CD4-positive, alpha-beta T cell (primary cell): ENCODE measurements at places on chromosomes 7 and 10.

DNA sequence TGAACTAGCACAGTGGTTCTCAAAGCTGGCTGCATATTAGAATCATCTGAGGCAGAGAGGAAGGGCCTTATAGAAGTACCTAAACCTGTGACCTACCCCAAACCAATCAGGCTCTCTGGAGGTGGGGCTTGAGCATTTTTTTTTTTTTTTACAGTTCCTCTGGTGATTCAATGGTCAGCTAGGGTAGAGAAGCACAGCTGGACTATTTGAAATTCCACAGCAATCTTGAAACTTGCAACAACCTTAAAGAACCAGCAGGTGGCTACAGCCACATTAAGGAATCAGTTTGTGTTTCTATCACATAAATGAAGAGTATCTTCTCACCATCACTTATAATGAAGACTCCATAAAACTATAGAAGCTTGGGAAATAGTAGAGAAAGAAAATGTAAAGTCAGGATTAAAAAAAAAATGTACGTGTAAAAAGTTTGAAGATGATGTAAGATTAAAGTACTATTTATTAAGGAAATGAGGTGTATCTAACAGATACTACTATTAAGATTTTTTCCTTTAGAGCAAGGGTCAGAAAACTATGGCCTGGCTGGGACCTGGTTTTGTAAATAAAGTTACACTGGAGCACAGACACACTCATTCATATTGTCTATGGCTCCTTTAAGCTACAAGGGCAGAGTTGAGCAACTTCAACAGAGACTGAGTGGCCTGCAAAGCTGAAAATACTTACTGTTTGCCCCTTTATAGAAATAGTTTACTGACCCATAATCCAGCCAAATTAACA lies 3.8 kb downstream of the RTKN2 start:
- no peaks in the 10 kb centered on the region for H3K36me3 ChIP-seq
- no peak overlapping the region for H3K4me3 ChIP-seq
- peaks cover 16% of the 10 kb centered on the region for H3K4me1 ChIP-seq
- no peaks in the 10 kb centered on the region for H3K27me3 ChIP-seq
- DNase-seq, result no peak

GRCh38 chr7:51077987-51078370 lies 238.6 kb downstream of the COBL start:
- DNase-seq, result no peak
- no peaks in the 10 kb centered on the region for H3K27me3 ChIP-seq
- H3K4me3 ChIP-seq, result no peak overlapping the region

- no peak for DNase-seq
- no peak overlapping the region for H3K4me3 ChIP-seq
- H3K4me1 ChIP-seq, result no peaks in the 10 kb centered on the region
Observed at GRCh38 chr7:15314922-15315321, 246.9 kb downstream of the AGMO start.

DNA sequence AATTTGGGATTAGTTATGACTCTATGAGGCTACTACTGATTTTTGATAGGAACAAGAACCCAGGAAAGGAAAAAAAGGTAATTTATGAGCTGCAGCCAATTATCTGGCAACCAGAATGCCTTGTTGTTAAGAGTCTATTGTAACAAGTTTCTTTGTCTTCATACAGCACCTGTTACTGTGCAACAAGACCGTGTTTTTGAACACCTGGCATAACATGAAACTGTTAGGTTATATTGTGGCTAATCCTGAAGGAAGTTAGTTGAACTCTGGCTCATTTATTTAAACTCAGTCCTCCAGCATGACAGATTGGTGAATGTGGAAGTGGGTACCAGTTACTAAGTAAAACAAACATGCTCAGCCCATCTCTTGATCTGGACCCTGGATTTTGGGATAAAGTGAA lies 33.0 kb downstream of the RALA start:
- no peaks in the 10 kb centered on the region for H3K4me1 ChIP-seq
- peaks cover 4% of the 10 kb centered on the region for H3K36me3 ChIP-seq
- no peaks in the 10 kb centered on the region for H3K27me3 ChIP-seq
- H3K27ac ChIP-seq, result no peak overlapping the region

DNA sequence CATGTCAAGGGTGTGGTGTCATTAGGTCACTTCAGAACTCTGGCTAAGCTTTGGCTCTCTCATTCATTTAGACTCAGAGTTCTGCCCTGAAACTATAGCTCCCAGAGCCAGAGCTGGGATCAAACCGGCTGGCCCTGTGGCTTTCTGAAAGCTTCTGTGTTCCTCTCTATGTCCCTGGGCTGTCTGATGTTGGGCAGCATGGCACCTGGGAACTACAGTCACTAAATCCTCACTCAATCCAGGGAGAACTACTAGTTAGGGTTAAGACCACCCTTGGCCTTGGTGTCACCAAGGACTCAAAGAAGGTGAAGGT lies 13.2 kb downstream of the ATG9B start:
- DNase-seq, result no peak
- peak overlapping the region; percentile 28 for H3K4me3 ChIP-seq
- H3K4me1 ChIP-seq, result peaks cover 98% of the 10 kb centered on the region
- no peaks in the 10 kb centered on the region for H3K27me3 ChIP-seq
- peak overlapping the region; percentile 37 for H3K27ac ChIP-seq

GRCh38 chr7:44757311-44757710 lies 8.7 kb downstream of the ZMIZ2 start:
- H3K4me1 ChIP-seq, result peaks cover 36% of the 10 kb centered on the region
- no peak overlapping the region for H3K27ac ChIP-seq
- DNase-seq, result no peak
- H3K4me3 ChIP-seq, result no peak overlapping the region
- peaks cover 59% of the 10 kb centered on the region for H3K36me3 ChIP-seq
- H3K27me3 ChIP-seq, result no peaks in the 10 kb centered on the region

GRCh38 chr7:22832401-22832800 lies 9.8 kb upstream of the TOMM7 start:
- H3K27me3 ChIP-seq, result peaks cover 8% of the 10 kb centered on the region
- DNase-seq, result no peak
- no peak overlapping the region for H3K27ac ChIP-seq
- no peak overlapping the region for H3K4me3 ChIP-seq
- H3K36me3 ChIP-seq, result no peaks in the 10 kb centered on the region
- no peaks in the 10 kb centered on the region for H3K4me1 ChIP-seq

DNA sequence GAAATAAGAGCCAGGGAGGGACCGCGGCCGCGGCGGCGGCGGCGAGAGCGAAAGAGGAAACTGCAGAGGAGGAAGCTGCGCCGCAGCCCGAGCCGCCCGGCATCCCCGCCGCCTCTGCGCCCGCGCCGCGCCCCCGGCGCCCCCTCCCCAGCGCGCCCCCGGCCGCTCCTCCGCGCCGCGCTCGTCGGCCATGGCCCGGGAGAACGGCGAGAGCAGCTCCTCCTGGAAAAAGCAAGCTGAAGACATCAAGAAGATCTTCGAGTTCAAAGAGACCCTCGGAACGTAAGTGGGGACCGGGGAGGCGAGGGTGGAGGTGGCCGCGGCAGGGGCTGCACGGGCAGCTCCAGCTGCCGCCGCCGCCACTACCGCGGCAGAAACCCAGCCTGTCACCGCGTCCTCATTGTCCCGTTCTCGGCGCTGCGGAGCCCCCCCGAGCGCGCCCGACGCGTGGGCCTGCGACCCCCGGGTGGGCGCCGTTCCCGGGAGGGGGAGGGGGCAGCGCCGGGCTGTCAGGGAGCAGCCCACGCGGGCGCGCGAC lies 351 bp downstream of the CAMK1D start:
- H3K36me3 ChIP-seq, result no peaks in the 10 kb centered on the region
- no peak overlapping the region for H3K27ac ChIP-seq
- H3K4me3 ChIP-seq, result peak overlapping the region; percentile 95
- no peak for DNase-seq
- no peaks in the 10 kb centered on the region for H3K27me3 ChIP-seq

DNA sequence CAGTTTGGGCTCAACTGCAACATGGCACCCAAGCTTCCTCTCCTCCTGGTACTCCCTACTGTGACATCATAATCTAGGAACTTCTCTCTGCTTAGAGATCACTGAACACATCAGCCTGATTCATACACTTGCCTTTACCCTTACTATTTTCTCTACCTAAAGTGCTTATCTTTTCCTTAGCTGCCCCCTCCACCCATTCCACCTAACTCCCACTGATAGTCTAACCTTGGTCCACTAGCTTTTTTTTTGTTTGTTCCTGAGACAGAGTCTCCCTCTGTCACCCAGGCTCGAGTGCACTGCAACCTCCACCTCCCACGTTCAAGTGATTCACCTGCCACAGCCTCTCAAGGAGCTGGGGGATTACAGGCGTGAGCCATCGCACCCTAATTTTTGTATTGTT lies 15.9 kb downstream of the CUL2 start:
- no peak overlapping the region for H3K4me3 ChIP-seq
- no peaks in the 10 kb centered on the region for H3K27me3 ChIP-seq
- peaks cover 17% of the 10 kb centered on the region for H3K36me3 ChIP-seq
- DNase-seq, result no peak

GRCh38 chr10:13483951-13484350 lies 44.9 kb downstream of the BEND7 start:
- no peaks in the 10 kb centered on the region for H3K27me3 ChIP-seq
- peaks cover 2% of the 10 kb centered on the region for H3K4me1 ChIP-seq
- no peak for DNase-seq
- H3K36me3 ChIP-seq, result no peaks in the 10 kb centered on the region
- no peak overlapping the region for H3K4me3 ChIP-seq

- H3K27me3 ChIP-seq, result peaks cover 10% of the 10 kb centered on the region
- peaks cover 12% of the 10 kb centered on the region for H3K4me1 ChIP-seq
- no peak overlapping the region for H3K4me3 ChIP-seq
- DNase-seq, result no peak
- H3K36me3 ChIP-seq, result no peaks in the 10 kb centered on the region
- H3K27ac ChIP-seq, result no peak overlapping the region
Observed at GRCh38 chr7:988963-989529, 6.1 kb downstream of the CYP2W1 start.

GRCh38 chr7:119232091-119232490 lies 1007.6 kb downstream of the ANKRD7 start:
- no peak for DNase-seq
- no peak overlapping the region for H3K4me3 ChIP-seq
- H3K4me1 ChIP-seq, result no peaks in the 10 kb centered on the region
- H3K36me3 ChIP-seq, result no peaks in the 10 kb centered on the region

GRCh38 chr10:8349610-8350249 lies 295.2 kb downstream of the GATA3 start:
- DNase-seq, result no peak
- H3K36me3 ChIP-seq, result no peaks in the 10 kb centered on the region
- no peaks in the 10 kb centered on the region for H3K4me1 ChIP-seq
- H3K27me3 ChIP-seq, result no peaks in the 10 kb centered on the region
- no peak overlapping the region for H3K4me3 ChIP-seq

- no peak overlapping the region for H3K4me3 ChIP-seq
- H3K27me3 ChIP-seq, result no peaks in the 10 kb centered on the region
- no peak for DNase-seq
- H3K27ac ChIP-seq, result no peak overlapping the region
Observed at GRCh38 chr10:71316786-71317160, 2.3 kb upstream of the SLC29A3 start.

GRCh38 chr7:4763091-4763793 lies 12.2 kb upstream of the AP5Z1 start:
- H3K27ac ChIP-seq, result no peak overlapping the region
- no peaks in the 10 kb centered on the region for H3K4me1 ChIP-seq

- H3K27me3 ChIP-seq, result no peaks in the 10 kb centered on the region
- H3K27ac ChIP-seq, result peak overlapping the region; percentile 100
- peaks cover 31% of the 10 kb centered on the region for H3K4me1 ChIP-seq
- peak overlapping the region; percentile 97 for H3K4me3 ChIP-seq
- peaks cover 5% of the 10 kb centered on the region for H3K36me3 ChIP-seq
Observed at GRCh38 chr10:27153845-27154193, 365 bp downstream of the YME1L1 start.

DNA sequence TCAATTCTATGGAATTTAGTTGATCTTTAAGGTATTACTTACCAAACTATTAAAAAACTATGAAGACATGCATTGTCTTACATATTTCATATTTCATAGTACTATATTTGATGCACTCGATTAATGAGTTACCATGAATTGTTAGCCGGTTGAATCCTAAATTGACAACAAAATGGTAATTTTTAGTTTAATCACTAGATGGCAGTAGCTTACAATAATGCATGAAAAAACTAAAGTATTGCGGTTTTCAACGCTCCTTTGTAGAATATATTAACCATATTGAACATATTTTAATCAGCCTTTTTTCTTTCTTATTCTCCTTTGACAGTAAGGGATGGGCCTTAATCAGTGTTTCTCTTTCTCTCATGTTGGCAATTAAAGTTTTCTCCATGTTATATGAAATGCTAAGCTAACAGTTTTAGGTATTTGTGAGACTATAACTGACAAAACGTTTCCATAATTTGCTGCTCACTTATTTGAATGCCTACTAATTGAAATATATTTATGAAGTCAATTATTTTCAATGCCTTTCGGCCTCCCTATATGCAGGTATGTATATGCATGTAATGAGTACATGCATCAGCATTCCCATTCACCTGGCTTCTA lies 48.5 kb upstream of the ARL4A start:
- no peak overlapping the region for H3K27ac ChIP-seq
- H3K27me3 ChIP-seq, result no peaks in the 10 kb centered on the region
- H3K4me1 ChIP-seq, result peaks cover 4% of the 10 kb centered on the region
- H3K36me3 ChIP-seq, result no peaks in the 10 kb centered on the region
- H3K4me3 ChIP-seq, result no peak overlapping the region

DNA sequence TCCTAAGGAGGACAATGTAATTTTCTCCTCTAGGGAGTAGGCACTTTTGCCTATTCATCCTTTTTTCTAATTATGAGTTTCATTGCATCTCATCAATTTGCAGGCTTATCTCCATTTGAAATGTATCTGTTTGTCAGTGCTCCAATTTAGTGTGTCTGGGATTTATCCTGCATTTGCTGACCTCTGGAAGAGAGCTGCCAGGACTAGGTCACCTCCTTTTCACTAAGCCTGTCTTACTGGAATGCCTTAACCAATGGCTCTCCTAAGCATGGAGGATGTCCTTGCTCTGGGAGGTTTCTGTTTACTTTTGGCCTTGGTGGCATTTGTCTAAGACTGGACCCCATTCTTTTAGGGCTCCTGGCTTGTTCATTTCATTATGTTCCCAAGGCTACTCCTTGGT lies 261.5 kb downstream of the NEBL start:
- H3K27ac ChIP-seq, result no peak overlapping the region
- H3K4me1 ChIP-seq, result no peaks in the 10 kb centered on the region
- DNase-seq, result no peak

GRCh38 chr10:78830976-78831375 lies 237.8 kb upstream of the ZMIZ1 start:
- no peaks in the 10 kb centered on the region for H3K4me1 ChIP-seq
- H3K36me3 ChIP-seq, result no peaks in the 10 kb centered on the region

- peaks cover 21% of the 10 kb centered on the region for H3K36me3 ChIP-seq
- H3K27ac ChIP-seq, result peak overlapping the region; percentile 66
- no peak for DNase-seq
- no peaks in the 10 kb centered on the region for H3K27me3 ChIP-seq
Observed at GRCh38 chr7:127587663-127588018, 570 bp upstream of the ARF5 start.

GRCh38 chr10:31120392-31120791 lies 88.7 kb upstream of the ZNF438 start:
- H3K4me3 ChIP-seq, result no peak overlapping the region
- H3K36me3 ChIP-seq, result no peaks in the 10 kb centered on the region
- H3K4me1 ChIP-seq, result no peaks in the 10 kb centered on the region
- H3K27me3 ChIP-seq, result no peaks in the 10 kb centered on the region
- DNase-seq, result no peak
